ENCODE measurements at places on chromosomes 11 and 22. TPM values are rescaled to one million over a fixed set of nuclear protein-coding genes. Genes with fewer than 3 reads are reported as not detected.

The NLRP14 gene
- under 0.01 TPM for total RNA-seq

The TMEM151A gene
- total RNA-seq = under 0.01 TPM

The ATF4 gene
- total RNA-seq = 150 TPM

The SCN3B gene
- total RNA-seq = under 0.01 TPM

The SLC29A2 gene
- 0.85 TPM for total RNA-seq

The MS4A15 gene
- total RNA-seq = not detected

The ADM2 gene
- total RNA-seq = 0.58 TPM

The MDK gene
- 9.0 TPM for total RNA-seq

The TSGA10IP gene
- not detected for total RNA-seq

The TP53I11 gene
- total RNA-seq = 112 TPM

The MMP3 gene
- 0.19 TPM for total RNA-seq

The CCDC15 gene
- 3.6 TPM for total RNA-seq

The FOLR3 gene
- total RNA-seq = 0.19 TPM

The ZNF195 gene
- 16.7 TPM for total RNA-seq

The OR10G6 gene
- total RNA-seq = not detected

The RAC2 gene
- total RNA-seq = 13.0 TPM

The MIOX gene
- total RNA-seq = not detected

The LDHAL6A gene
- not detected for total RNA-seq

The LSP1 gene
- 1.3 TPM for total RNA-seq

The SYT13 gene
- under 0.01 TPM for total RNA-seq

The CYP2D6 gene
- total RNA-seq = 0.56 TPM

The SUSD2 gene
- total RNA-seq = 20.9 TPM

The LMNTD2 gene
- total RNA-seq = 0.85 TPM

The SMIM35 gene
- total RNA-seq = not detected

The CNGA4 gene
- total RNA-seq = 0.19 TPM

The LINC01488 gene
- total RNA-seq = not detected

The FXYD2 gene
- 0.38 TPM for total RNA-seq

The ACCS gene
- total RNA-seq = 7.9 TPM

The MS4A7 gene
- not detected for total RNA-seq

The STK33 gene
- total RNA-seq = 0.58 TPM

The GLB1L2 gene
- total RNA-seq = 0.28 TPM

The POU2AF1 gene
- total RNA-seq = not detected

The CRYBA4 gene
- not detected for total RNA-seq

The TEX54 gene
- total RNA-seq = not detected

The OR8K3 gene
- total RNA-seq = not detected

The PDGFB gene
- total RNA-seq = 1.1 TPM

The RPS6KA4 gene
- 61.3 TPM for total RNA-seq

The FXYD6 gene
- total RNA-seq = under 0.01 TPM

The KRTAP5-8 gene
- not detected for total RNA-seq

The FADS3 gene
- total RNA-seq = 92.8 TPM

The OR51B2 gene
- total RNA-seq = not detected

The KIRREL3 gene
- total RNA-seq = 8.5 TPM
